ENCODE measurements at places on chromosomes 2 and 18.
A peak's percentile ranks its signal among the peaks of the same experiment; 100 is the strongest.

- DNase-seq: no peak
These were observed 34.1 kb downstream of the CDC42EP3 start for GRCh38 chr2:37637190-37637860.

- no peak for DNase-seq
These were observed 26.7 kb downstream of the CYP27C1 start for GRCh38 chr2:127193164-127193966.

DNA sequence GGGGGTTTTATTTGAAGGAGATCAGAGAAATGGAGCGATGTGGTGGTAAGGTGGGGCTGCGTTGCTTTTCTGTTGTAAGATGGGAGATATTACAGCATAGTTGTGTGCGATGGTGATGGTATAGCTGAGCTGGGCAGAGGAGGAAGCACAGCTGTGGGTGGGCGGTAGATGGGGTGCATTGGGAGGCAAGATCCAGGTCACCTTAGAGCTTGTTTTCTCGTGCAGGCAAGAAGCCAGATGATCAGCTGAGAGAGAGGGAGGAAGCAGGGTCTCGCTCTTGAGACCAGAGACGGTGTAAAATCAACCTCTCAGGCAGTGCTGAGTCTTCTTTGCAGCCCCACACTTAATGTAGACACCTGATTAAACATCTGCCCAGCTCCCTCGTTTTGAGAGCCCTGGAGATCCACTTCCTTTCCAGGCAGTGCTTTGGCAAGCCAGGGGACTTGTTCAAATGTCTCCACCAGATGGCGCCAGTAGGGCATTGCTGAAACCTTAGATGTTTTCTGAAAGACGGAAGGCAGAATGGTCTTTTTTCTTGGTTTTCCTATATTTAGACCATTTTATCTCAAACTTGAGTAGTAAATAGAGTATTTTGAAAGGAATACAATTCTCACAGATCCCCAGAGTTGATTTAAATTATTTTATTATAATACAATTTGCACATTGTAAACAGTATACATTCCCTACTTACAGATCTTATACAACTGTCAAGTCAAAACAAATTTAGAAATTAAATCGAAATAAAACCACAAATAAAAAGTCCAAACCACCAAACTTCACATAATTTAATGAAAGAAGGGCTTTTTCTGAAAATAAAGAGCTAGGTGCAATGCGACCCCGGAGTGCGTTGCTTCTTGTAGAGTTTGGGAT, 21.1 kb upstream of the LYPD6B start:
- peak; percentile 15 for DNase-seq

GRCh38 chr2:148306027-148306426, 285.1 kb downstream of the MBD5 start:
- DNase-seq: no peak

- no peak for DNase-seq
These were observed 505.5 kb downstream of the GALR1 start for GRCh38 chr18:77755187-77755586.

- DNase-seq: no peak
These were observed 42.3 kb upstream of the SH3RF3 start for GRCh38 chr2:109086743-109087020.

- no peak for DNase-seq
These were observed 157.6 kb downstream of the LPIN1 start for GRCh38 chr2:11904029-11904428.

DNA sequence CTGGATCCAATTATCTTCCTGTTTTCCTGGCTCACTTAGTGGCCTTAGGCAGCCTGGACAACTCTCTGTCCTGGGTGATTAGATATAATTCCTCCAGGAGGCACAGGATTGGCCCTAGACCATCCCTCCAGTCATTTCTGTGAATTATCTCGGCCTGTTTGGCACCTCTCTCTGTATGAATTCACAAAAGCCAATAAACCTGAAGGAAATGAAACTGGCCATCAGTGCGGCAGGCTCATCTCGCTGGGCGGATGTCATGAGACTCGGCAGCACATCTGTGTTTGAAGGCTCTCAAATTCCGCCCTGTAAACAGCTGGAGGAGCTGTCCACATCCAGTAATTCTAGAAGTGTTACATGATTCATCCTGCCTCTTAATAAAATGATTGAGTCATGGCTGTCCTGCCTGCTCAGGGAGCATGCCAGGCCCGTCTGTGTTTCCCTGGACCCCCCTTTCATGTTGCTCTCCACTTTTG, 38.6 kb downstream of the ACOXL start:
- no peak for DNase-seq

DNA sequence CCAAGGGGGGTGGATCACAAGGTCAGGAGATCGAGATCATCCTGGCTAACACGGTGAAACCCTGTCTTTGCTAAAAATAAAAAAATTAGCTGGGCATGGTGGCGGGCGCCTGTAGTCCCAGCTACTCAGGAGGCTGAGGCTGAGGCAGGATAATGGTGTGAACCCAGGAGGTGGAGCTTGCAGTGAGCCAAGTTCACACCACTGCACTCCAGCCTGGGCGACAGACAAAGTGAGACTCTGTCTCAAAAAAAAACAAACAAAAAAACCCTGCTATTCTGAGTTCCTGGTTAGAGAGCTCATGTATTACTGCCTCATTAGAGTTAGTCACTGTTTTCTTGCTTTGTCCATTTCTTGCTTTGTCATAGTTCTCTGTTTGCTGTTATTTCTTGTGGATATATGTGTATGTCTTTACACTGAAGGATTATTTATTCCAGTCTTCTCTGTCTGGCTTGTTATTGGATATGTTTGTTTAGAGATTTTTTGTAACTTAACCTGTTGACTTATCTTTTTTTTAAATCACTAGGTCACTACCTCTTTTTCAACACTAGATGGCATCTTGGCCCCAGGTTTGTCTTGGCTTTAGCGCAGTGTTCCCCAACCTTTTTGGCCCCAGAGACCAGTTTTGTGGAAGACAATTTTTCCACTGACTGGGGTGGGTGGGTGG, 17.0 kb downstream of the TTLL4 start:
- DNase-seq: no peak

DNA sequence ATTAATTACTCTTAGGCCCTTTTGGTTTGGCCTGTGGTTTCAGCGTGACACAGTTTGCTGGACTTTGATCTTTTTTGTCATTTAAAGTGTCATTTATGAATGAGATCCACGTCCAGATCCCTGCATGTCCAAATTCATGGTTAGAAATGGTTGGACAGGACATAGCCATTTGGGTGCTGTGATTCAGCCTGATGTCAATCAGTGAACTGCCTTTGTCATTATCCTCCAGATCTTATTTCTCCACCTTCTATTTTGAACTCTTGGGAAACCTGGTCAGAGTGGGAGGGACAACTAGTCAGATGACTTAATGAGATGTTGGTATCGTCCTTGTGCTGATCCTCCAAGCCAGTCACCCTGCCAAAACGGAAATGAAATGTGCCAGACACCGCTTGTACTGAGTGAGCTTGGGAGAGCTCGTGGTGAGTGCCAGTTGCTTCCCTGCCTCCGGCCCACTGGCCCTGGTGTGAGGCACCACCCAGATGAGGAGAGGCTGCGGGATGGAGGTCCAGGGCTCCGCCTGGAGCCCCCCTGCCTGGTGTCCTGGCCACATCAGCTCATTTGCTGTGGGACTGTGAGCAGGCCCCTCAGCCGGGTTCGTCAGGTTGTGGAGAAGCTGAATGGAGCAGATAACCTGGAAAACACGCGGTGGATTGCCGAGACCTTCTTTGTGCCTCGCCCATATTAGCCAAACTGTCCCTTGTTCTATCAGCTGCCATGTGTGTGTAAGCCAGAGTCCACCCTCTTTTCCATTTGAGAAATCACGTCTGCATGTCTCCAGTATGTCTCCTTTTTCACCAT, 70.1 kb downstream of the DGKD start:
- no peak for DNase-seq

- DNase-seq: no peak
These were observed 20.4 kb downstream of the RBM43 start for GRCh38 chr2:151241224-151241623.

GRCh38 chr2:240024766-240025165, 376 bp downstream of the NDUFA10 start:
- peak; percentile 9 for DNase-seq

GRCh38 chr18:55290898-55291297, 297.1 kb downstream of the TCF4 start:
- DNase-seq: no peak

DNA sequence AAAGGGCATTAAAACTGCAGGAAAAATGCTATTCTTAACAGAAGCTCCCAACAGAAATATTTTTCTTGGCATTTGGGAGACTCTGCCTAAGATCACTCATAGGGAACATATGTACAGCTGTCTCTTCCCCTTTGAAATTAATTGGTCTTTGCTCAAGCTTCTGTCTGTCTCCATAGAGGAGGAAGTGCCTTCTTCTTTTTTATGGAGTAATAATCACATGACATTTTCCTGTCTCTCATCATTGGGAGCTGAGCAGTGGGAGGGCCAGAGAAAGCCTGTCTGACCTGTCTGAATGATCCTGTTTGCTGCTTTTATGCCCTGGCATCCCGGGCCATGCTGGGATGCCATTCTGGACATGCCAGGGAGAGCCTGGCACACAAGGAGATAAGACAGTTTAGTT, 145.6 kb downstream of the AQP4 start:
- no peak for DNase-seq

DNA sequence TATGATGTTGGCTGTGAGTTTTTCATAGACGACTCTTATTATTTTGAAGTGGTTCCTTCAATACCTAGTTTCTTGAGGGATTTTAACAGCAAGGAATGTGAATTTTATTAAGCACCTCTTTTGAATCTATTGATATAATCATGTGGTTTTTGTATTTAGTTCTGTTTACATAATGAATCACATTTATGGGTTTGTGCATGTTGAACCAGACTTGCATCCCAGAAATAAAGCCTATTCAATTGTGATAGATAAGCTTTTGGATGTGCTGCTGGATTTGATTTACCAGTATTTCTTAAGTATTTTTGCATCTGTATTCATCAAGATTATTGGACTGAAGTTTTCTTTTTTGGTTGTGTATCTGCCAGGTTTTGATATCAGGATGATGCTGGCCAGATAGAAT, 131.6 kb upstream of the SCN7A start:
- no peak for DNase-seq

DNA sequence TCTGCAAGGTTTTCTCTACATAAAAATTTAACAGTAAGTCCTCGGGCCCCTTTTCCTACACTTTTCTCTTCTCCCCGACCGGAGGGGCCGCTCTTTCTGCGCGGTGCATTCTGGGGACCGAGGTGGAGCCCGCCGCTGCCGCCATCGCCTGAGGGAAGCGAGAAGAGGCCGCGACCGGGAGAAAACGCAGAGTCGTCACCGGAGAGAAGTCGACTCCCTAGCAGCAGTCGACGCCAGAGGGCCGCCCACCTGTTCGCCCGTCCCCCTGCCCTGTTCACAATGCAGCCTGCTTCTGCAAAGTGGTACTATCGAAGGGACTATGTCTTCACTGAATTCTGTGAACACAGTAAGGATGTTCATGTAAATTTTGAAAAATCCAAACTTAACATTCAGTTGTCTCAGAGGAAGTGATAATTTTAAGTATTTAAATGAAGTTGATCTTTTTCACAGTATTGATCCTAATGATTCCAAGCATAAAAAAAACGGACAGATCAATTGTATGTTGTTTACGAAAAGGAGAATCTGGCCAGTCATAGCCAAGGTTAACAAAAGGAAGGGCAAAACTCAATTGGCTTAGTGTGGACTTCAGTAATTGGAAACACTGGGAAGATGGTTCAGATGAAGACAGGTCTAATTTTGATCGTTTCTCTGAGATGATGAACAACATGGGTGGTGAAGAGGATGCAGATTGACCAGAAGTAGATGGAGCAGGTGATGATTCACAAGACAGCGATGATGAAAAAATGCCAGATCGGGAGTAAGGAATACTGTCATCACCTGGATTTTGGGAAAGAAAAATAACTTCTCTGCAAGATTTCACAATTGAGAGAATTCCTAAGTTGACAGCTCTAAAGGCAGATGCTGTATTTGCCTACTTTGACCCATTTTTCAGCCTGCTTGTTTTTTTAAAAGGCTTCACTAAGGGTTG, 55.8 kb downstream of the ASXL2 start:
- DNase-seq: no peak

- no peak for DNase-seq
These were observed 4.6 kb downstream of the SIX2 start for GRCh38 chr2:45004562-45005191.

DNA sequence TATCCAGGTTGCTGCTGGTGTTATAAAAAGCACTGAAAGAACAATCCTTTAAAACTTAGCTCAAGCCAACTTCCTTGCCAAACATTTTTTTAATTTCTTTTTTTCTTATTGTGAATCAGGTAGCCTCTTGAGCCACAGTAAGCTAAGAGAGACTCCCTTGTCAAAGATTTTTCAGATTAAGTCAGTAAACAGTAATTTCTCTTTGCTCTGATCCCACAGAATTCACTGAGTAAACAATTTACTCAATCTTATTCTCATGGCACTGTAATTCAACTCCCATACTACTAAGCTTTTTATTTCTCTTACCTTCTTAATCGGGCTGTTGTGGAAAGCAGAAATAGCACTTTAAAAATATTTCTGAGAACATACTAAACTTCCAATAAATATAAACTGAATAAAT, 82.7 kb downstream of the C2orf74 start:
- no peak for DNase-seq

GRCh38 chr2:177906041-177906718, 166.4 kb downstream of the PDE11A start:
- DNase-seq: peak; percentile 32

DNA sequence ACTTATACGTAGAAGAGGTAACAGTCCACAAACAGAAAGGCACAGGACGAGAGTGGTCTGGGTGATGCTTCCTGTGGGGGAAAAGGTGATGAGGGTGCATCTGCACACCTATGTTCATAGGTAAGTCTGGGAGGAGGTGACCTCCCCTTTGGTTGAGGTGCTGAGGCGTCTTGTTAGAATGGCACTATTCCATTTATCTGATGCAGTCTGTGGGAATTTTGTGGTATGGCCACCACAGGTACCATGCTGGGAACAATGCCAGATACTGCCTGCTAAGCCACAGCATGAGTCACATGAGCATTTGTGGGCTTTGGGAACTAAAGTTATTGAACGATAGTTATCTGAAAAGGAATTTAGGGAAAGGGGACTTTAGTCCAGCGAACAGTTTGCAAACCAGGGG, 27.9 kb downstream of the IL37 start:
- no peak for DNase-seq

DNA sequence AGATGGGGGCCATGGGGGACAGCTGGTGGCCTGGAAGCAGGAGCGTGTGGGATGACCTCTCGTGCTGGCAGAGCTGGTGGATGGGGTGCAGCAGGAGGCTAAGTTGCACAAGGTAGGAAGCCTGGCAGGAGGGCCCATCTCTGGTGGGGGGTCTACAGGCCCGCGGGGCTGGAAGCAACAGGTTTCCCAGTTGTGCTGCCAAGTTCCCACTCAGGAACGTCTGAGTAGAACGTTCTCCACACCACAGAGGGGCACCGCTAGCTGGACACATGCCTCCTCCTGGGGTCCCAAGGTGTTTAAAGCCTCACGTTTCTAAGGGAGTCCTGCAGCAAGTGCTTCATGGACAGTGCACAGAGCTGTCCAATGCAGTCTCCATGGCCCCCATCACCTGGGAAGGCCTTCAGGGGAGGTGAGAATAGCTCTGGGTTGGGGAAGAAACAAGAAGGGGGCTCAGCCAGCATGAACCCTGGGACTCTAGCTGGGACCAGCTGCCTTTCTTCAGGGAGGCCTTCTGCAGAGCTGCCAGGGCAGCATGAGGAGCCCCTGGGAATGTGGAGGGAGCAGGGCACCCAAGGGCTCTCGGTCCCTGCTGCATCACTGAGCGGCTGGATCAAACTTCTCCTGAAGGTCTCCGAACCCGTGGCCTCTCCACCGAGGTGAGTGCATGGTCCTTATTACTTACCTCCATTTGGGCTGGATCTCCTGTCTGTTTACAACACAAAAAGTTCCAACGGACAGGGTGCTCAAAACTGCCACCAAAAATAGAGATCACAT, 80.0 kb downstream of the TWIST2 start:
- DNase-seq: no peak

GRCh38 chr2:139963863-139964355, 1183.7 kb upstream of the NXPH2 start:
- DNase-seq: no peak
